Activated CD4-positive, alpha-beta T cell treated with anti-CD3 and anti-CD28 coated beads, Interleukin-2, amount 10 ng/mL, durations not matched to agents 7 days and 5 days (primary cell): ENCODE measurements at places on chromosomes 1 and 21.

DNA sequence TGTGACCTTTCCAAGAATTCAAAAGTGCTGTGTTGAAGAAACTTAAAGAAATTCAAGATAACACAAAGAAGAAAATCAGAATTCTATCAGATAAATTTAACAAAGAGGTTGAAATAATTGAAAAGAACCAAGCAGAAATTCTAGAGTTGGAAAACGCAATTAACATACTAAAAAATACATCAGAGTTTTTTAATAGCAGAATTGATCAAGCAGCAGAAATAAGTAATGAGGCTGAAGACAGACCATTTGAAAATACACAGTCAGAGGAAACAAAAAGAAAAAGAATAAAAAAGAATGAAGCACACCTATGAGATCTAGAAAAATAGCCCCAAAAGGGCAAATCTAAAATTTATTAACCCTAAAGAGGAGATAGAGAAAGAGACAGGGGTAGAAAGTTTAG lies 218.1 kb upstream of the KAZN start:
- H3K4me3 ChIP-seq: no peak overlapping the region
- no peak overlapping the region for H3K27ac ChIP-seq
- no peaks in the 10 kb centered on the region for H3K36me3 ChIP-seq
- H3K4me1 ChIP-seq: no peaks in the 10 kb centered on the region
- DNase-seq: no peak
- no peaks in the 10 kb centered on the region for H3K27me3 ChIP-seq

DNA sequence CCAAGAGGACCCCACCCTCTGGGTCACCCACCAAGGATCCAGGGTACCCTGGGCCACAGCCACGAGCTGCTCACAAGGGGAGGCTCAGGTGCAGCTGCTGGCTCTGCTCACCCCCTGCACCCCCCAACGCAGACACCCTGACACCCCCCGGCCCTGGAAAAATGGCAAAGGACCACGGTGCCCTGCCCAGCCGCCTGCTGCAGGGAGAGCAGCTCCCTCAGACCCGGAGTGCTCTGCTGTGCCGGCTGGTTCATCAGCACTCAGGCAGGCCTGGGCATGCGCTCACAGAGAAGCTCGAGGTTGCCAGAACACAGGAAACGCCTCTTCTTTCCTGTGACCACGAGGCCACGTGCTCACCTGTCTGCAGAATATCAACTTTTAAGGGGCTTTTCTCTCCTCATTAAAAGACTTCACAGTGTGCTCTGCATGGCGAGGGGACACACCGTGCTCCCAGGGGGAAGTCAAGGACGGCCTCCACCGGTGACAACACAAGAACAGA lies 4.3 kb upstream of the C1QTNF12 start:
- H3K27me3 ChIP-seq: peaks cover 5% of the 10 kb centered on the region
- H3K36me3 ChIP-seq: peaks cover 18% of the 10 kb centered on the region
- no peak for DNase-seq
- peak overlapping the region; percentile 71 for H3K27ac ChIP-seq
- H3K4me1 ChIP-seq: peaks cover 9% of the 10 kb centered on the region

- DNase-seq: no peak
- H3K36me3 ChIP-seq: peaks cover 8% of the 10 kb centered on the region
- no peak overlapping the region for H3K4me3 ChIP-seq
These were observed 96.6 kb upstream of the B3GALT2 start for GRCh38 chr1:193283016-193283415.

DNA sequence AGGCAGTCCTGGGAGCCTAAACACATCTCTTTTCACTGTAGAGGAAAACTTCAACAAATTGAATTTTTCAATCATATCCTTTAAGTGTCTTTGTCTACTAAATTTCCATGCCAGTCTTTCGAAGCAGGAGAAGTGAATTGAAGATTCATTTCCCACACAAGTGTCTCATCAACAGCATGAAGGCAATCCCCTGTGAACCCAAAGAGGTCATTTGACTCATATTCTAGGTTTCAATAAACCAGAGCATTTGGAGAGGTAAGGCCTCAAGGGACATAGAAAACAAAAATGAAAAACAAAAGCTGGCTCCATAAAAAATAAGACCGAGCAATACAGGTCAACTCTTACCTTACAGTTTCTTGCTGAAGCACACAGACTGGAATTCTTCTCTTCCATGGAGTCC lies 94.1 kb upstream of the ATP1B1 start:
- peaks cover 3% of the 10 kb centered on the region for H3K27me3 ChIP-seq
- H3K4me1 ChIP-seq: no peaks in the 10 kb centered on the region
- no peak for DNase-seq
- H3K36me3 ChIP-seq: no peaks in the 10 kb centered on the region
- no peak overlapping the region for H3K4me3 ChIP-seq

DNA sequence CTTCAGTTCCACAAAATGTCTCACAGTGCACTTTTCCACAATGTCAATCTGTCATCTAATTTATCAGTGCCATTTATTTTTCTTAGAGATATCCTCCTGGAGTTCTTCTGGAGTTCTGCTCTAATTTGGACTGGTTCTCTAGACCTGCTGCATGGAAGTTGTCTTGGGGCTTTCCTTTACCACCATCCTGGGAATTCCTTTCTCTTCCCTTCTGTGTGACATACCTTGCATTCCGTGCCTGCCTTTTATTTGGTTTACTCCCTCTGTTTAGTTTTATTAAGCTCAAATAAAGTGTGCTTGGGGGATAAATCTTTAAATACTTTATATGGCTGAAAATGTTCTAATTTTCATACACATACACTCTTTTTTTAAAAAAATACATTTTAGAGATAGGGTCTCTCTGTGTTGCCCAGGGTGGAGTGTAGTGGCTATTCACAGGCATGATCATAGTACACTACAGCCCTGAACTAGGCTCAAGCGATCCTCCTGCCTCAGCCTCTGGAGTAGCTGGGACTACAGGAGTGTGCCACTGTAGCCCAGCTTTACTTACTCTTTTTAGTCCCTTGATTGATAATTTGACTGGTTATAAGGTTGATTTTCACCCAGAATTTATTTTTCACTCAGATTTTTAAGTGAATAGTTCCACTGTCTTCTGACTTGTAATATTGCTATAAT lies 14.4 kb downstream of the MTF2 start:
- H3K4me3 ChIP-seq: no peak overlapping the region
- H3K36me3 ChIP-seq: peaks cover 36% of the 10 kb centered on the region
- H3K4me1 ChIP-seq: peaks cover 21% of the 10 kb centered on the region
- no peak overlapping the region for H3K27ac ChIP-seq
- H3K27me3 ChIP-seq: no peaks in the 10 kb centered on the region

DNA sequence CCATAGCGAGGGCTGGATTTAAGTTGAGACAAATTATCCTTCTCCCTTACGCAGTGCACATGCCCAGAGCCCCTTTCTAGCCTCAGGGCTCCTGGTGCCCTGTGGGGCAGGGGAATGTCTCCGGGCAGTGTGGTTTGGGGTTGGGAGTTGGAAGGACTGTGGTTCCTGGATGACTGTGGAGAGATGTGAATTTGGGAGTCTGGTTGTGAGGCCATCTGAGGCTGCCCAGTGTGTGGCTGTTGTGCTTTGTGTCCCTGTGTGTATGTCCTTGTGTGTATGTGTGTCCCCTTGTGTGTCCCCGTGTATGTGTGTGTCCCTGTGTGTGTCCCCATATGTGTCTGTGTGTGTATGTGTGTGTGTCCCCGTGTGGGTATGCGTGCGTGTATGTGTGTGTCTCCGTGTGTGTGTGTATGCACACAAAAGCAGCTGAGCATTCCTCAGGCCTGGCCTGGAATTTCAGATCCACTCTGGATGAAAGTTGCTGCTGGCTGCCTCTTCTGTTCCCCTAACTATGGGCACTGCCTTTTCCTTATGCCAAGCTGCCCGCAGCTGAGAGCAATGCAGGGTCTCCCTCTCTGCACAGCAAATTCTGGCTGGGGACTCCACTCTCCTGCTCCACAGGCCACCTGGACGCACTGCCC lies 65.4 kb downstream of the UBIAD1 start:
- no peak overlapping the region for H3K27ac ChIP-seq
- no peak overlapping the region for H3K4me3 ChIP-seq
- H3K27me3 ChIP-seq: peaks cover 30% of the 10 kb centered on the region
- no peak for DNase-seq
- H3K36me3 ChIP-seq: no peaks in the 10 kb centered on the region
- H3K4me1 ChIP-seq: peaks cover 11% of the 10 kb centered on the region

DNA sequence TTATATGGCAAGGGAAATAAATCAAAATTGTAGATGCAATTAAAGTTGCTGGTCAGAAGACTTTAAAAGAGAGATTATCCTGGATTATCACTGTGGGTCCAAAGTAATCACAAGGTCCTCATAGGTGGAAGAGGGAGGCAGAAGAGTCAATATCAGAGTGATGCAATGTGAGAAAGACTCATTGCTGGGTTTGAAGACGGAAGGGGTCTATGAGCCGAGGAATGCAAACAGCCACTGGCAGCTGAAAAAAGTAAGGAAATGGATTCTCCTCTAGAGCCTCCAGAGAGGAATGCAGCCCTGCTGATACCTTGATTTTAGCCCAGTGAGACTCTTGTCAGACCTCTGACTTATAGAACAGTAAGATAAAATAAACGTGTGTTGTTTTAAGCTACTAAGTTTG lies 59.8 kb upstream of the MUTYH start:
- peaks cover under 1% of the 10 kb centered on the region for H3K4me1 ChIP-seq
- H3K4me3 ChIP-seq: no peak overlapping the region
- no peak overlapping the region for H3K27ac ChIP-seq

DNA sequence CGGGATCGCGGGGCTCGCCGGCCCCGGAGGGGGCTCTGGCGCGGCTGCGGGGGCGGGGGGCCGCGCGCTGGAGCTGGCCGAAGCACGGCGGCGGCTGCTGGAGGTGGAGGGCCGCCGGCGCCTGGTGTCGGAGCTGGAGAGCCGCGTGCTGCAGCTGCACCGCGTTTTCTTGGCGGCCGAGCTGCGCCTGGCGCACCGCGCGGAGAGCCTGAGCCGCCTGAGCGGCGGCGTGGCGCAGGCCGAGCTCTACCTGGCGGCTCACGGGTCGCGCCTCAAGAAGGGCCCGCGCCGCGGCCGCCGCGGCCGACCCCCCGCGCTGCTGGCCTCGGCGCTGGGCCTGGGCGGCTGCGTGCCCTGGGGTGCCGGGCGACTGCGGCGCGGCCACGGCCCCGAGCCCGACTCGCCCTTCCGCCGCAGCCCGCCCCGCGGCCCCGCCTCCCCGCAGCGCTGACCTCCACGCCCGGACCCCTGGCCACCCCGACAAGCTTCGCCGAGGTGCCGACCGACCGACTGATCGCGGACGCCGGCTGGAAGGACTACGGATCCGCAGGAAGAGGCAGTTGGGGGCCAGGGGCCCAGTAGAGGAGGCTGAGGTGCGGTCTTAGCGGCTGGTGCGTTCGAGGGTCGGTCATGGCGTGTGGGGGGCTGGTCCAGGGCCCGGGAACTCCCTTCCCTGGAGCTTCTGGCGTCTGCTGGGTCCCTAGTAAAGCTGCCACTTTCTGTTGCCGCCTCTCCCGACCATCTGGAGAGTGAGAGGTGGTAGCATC lies 711 bp downstream of the TRNP1 start:
- H3K4me3 ChIP-seq: peak overlapping the region; percentile 69
- peaks cover 59% of the 10 kb centered on the region for H3K27me3 ChIP-seq
- H3K27ac ChIP-seq: no peak overlapping the region
- H3K36me3 ChIP-seq: no peaks in the 10 kb centered on the region
- peaks cover 22% of the 10 kb centered on the region for H3K4me1 ChIP-seq

GRCh38 chr21:38743772-38744529 lies 61.8 kb upstream of the ETS2 start:
- H3K4me1 ChIP-seq: peaks cover 23% of the 10 kb centered on the region
- DNase-seq: no peak
- H3K27ac ChIP-seq: no peak overlapping the region

GRCh38 chr1:94522304-94522703 lies 19.3 kb downstream of the F3 start:
- no peak overlapping the region for H3K4me3 ChIP-seq
- H3K27ac ChIP-seq: no peak overlapping the region
- peaks cover 10% of the 10 kb centered on the region for H3K27me3 ChIP-seq
- DNase-seq: no peak

DNA sequence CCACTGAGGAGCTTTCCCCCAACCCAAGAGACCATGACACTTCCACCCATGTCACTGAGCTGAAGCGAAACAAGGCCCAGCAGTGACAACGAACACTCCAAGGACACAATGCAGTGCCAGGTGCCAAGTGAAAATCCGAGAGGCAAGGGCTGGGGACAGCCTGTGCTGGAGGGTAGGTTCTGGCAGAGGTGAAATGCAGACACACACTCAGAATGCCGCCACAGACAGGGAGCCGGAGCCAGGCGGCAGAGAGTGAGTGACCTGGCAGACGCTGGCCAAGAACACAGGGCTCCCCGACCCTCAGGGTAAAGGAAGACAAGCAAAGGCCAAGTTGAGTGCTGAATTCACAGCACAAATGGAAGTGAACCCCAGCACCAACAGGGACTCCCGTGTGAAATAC lies 78.9 kb downstream of the CD46 start:
- DNase-seq: no peak
- no peaks in the 10 kb centered on the region for H3K27me3 ChIP-seq
- no peak overlapping the region for H3K4me3 ChIP-seq
- peaks cover 91% of the 10 kb centered on the region for H3K4me1 ChIP-seq
- peaks cover 16% of the 10 kb centered on the region for H3K36me3 ChIP-seq

GRCh38 chr1:191546803-191547202 lies 611.5 kb upstream of the RGS18 start:
- H3K27ac ChIP-seq: no peak overlapping the region
- no peak overlapping the region for H3K4me3 ChIP-seq
- DNase-seq: no peak
- H3K27me3 ChIP-seq: no peaks in the 10 kb centered on the region
- no peaks in the 10 kb centered on the region for H3K4me1 ChIP-seq
- H3K36me3 ChIP-seq: no peaks in the 10 kb centered on the region

- no peaks in the 10 kb centered on the region for H3K36me3 ChIP-seq
- H3K4me1 ChIP-seq: no peaks in the 10 kb centered on the region
- H3K27me3 ChIP-seq: no peaks in the 10 kb centered on the region
- H3K27ac ChIP-seq: no peak overlapping the region
- H3K4me3 ChIP-seq: no peak overlapping the region
These were observed 62.3 kb upstream of the COL11A1 start for GRCh38 chr1:103170609-103171008.

DNA sequence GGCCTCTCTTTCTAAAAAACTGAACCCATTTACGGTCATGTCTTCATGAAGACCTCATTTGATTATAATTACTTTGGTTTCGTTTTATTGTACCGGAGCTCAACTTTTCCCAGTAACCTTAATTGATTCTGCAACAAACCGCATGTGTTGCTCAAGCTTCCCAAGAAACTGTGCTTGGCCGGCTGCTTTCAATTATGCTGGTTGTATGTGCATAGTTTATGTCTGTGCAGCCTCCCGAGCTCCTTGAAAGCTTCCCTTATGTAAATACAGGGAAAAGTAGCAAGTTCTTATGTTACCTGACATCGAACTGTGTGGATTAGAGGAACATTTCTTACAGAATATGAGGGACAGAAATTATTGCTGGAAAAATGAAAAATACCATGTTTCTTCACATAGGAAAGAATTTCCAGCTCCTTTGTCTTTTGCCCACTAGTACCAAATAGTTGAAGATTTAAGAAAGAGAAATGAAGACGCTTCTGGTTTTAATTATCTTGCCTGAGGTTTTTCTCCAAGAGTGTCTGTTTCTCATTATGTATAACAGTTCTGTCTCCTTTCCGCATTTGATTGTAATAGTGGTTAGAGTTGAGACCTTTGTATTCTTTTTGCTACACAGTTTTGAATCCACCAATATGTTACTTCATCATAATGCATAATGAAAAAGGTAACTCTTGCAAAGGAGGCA lies 2.1 kb downstream of the VCAM1 start:
- no peak overlapping the region for H3K27ac ChIP-seq
- H3K4me1 ChIP-seq: no peaks in the 10 kb centered on the region
- DNase-seq: no peak
